ENCODE measurements at places on chromosomes 1 and 21. TPM values are rescaled to one million over a fixed set of nuclear protein-coding genes. Genes with fewer than 3 reads are reported as not detected.
A peak's percentile ranks its signal among the peaks of the same experiment; 100 is the strongest.

DNA sequence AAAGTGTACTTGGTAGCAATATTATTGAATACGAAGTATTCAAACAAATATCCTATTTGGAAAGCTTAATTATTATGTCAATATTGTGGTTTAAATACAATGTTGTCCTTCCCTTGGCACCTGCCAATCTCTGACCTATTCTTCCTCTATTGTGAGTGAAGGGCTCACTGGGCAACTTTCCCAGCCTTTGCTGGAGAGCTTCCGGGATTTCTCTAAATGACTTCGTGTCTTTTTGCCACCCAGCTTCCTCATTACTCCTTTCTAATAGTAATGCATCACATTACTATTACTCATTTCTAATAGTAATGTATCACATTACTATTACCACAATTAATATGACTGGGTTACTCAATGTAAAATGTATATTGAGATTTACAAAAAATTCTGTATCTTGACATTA is 880.6 kb downstream of the BRINP3 start:
- H3K4me1 ChIP-seq: no peaks in the 10 kb centered on the region
- no peak for DNase-seq
- H3K27ac ChIP-seq: no peak overlapping the region
- H3K4me3 ChIP-seq: no peak overlapping the region
- no peaks in the 10 kb centered on the region for H3K27me3 ChIP-seq

GRCh38 chr1:66275083-66275482 is 258.9 kb upstream of the SGIP1 start:
- peak overlapping the region; percentile 74 for H3K27ac ChIP-seq
- no peaks in the 10 kb centered on the region for H3K27me3 ChIP-seq
- peaks cover 2% of the 10 kb centered on the region for H3K36me3 ChIP-seq
- peak; percentile 75 for DNase-seq
- peaks cover 83% of the 10 kb centered on the region for H3K4me1 ChIP-seq

Gene NFASC
- total RNA-seq: 0.21 TPM

- no peak overlapping the region for H3K4me3 ChIP-seq
- no peaks in the 10 kb centered on the region for H3K36me3 ChIP-seq
- H3K27ac ChIP-seq: no peak overlapping the region
- DNase-seq: no peak
- H3K27me3 ChIP-seq: no peaks in the 10 kb centered on the region
- no peaks in the 10 kb centered on the region for H3K4me1 ChIP-seq
These were observed 511.2 kb downstream of the USP25 start for GRCh38 chr21:16241016-16241415.

- H3K4me1 ChIP-seq: no peaks in the 10 kb centered on the region
- no peak overlapping the region for H3K4me3 ChIP-seq
- no peaks in the 10 kb centered on the region for H3K36me3 ChIP-seq
- H3K27me3 ChIP-seq: no peaks in the 10 kb centered on the region
These were observed 157.1 kb upstream of the NRIP1 start for GRCh38 chr21:15221799-15222386.

All from activated CD4-positive, alpha-beta T cell treated with anti-CD3 and anti-CD28 coated beads, Interleukin-2, amount 10 ng/mL, durations not matched to agents 24 days and 14 days (primary cell).